Stimulated activated CD4-positive, alpha-beta T cell treated with anti-CD3 and anti-CD28 coated beads, TNF-alpha, amount 100 ng/mL, for 1 hour (primary cell): ENCODE measurements at places on chromosomes 12 and 14.

DNA sequence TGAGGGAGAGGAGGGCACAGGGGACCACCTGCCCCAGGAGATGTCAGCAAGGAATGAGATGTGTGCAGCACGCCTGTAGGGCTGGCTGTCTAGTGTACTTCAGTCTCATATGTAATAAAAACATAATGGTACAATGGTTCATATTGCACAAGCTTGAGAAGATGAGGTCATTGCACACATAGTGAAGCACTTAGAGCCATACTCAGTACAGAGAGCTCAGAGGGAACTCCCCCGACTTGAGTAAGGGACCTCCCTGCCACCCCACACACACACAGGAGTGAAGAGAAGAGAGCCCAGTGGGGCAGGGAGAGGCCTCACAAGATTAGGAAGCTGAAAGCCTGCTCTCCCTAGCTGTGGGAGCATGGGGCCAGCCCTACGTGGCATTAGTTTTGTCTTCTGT, 61.5 kb downstream of the SLC6A12 start:
- no peak for DNase-seq

DNA sequence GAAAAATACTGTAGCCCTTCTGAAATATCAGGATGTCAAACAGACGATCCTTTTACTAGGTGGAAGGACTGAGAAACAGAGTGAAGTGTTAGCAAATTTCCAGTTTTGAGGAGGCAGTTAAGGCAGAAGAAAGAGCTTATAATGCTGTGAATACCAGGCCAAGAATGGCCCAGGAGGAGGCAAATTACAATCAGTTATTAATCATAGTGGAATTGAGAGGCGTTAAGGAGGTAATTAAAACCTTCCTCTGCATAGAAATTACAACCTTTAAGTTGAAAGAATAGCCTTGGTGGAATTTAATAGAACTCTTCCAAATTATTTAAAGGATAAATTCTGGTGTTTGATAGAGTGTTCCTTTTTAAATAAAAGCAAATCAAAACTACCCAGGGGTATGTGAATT, 590.9 kb upstream of the SEL1L start:
- DNase-seq: no peak

- no peak for DNase-seq
Measured at GRCh38 chr12:559906-560455, 100.2 kb downstream of the B4GALNT3 start.

GRCh38 chr12:115763376-115763775, 514.1 kb downstream of the MED13L start:
- DNase-seq: no peak

DNA sequence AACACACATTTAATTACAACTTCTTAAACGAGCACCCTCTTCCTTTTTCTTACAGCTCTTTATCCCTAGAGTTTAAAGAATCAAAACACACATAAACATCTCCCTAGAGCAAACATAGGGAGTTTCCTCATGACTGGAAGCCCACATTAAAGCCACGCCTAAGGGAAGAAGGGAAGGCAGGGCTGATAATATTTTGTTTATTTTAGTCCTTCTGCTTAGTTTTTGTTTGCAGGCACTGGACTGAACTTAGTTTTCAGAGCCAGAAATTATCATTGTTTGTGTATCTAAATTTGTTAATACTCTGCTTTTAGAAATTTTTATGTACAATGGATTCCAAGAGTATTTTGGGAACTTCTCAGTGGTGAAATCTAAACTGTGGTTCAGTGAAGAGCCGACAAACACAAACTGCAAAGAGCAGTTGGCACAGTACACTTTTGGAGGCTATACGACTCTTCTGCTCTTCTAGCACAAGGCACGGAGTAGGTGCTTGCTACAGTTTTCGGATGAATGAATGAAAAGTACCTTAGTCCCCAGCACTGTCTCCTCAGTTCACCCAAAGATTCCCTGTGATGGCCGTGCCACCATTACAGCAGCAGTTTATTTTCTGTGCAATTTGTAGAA, 17.6 kb upstream of the AMIGO2 start:
- no peak for DNase-seq

- no peak for DNase-seq
Measured at GRCh38 chr14:21185491-21185890, 29.6 kb upstream of the OR5AU1 start.

DNA sequence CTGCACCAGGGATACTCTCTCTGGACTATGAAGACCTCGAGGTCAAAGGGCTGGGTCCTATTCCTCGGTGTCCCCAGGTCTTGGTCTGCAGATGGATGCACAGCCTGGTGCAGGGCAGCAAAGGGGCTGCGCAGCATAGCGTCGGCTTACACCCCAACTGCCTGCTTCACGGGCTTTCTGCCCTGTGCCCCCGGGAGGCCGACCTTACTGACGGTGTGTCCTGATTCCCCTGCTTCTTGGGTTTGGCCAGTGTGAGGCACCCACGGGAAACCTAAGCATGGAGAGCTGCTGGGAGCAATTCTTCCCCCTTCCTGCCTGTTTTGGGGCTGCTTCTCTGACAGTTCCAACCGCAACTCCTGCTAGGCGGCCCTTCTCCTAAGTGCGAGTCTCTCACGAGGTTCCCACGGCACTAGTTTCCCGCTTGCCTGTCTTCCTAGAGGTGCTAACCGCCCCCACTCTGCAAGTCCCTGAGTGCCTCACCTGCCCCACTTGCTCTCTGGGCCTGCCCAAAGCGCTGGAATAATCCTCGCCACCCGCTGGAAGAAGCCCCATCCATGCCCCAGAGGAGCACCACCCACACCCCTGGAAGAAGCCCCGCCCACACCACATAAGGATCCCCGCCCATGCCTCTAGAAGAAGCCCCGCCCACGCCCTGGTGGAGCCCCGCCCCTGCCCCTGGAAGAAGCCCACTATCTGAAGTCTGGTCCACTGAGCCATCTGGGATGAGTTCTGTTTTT, 54.0 kb downstream of the PRIMA1 start:
- DNase-seq: no peak

- DNase-seq: no peak
Measured at GRCh38 chr14:94681300-94682060, 69.3 kb downstream of the SERPINA3 start.

- no peak for DNase-seq
Measured at GRCh38 chr14:33294419-33294818, 355.7 kb downstream of the NPAS3 start.

DNA sequence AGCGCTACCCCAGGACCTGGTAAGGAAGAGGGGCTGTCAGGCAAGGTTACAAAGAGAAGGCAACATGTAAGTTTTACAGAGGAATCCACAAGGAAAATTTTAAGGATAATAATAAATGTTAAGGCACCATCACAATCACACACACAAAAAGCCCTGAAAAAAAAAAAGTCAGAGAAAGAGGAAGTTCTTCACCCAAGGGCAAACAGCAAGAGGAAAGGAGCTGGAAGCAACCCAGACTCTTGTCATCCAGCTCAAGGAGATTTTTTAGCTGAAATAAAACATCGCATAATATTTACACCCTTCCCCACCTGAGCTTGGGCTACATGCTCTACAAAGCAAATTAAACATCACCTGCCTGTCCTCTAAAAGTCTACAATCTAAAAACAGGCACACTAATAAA, 9.5 kb downstream of the SPTB start:
- DNase-seq: no peak

- DNase-seq: no peak
Measured at GRCh38 chr12:131035245-131035681, 81.6 kb downstream of the ADGRD1 start.

DNA sequence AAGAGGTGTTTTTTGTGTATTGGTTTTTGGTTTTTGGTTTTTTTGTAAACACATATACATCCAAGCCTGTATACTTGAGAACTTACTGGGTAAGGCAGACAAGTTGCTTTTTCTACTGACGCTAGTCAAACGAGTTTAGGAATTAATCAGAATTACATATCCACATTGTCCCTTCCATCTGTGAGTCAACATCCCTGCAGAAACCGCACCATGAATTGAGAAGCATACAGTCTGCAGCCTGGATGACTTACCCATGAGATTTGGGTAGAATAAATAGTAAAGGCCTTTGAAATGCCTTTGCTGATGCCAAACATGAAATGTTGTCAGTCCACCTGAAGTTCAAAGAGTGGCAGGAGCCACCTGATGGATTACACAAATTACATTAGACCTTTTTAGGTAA, 21.4 kb upstream of the C12orf42 start:
- DNase-seq: no peak

- peak; percentile 28 for DNase-seq
Measured at GRCh38 chr12:94109160-94109559, 39.2 kb upstream of the PLXNC1 start.

DNA sequence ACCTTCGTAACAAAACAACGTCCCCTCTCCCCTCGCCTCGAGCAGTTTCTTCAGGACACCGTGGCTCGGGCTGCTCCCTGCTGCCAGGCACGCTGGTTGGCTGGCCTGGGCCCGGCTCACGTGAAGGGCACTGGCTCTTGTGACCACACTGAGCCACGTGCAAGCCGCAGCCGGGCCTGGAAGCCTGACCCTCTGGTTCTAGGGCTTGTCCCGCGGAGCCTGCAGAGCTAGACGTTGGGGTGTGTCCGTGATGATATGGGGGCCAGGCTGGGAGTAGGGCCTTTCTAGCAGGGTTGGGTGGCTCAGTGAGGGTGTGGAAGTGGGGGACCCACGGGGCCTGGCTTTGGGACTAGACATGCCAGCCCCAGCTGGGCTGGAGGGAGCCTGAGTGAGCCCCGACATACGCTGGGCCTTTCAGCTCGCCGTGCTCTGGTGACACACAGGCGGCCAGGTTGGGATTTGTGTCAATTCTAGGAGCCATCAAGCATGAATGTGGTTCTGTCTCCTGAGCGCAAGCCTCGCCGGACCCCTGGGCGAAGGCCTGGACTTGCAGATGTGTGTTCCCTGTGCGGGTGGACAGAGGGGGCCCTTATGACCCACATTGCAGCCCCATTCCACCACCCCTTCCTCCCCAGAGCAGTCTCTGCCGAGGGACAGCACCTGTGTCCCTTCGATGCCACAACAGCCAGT, 13.6 kb upstream of the AMN start:
- no peak for DNase-seq

GRCh38 chr12:9349888-9350885, 142.0 kb upstream of the PZP start:
- no peak for DNase-seq

DNA sequence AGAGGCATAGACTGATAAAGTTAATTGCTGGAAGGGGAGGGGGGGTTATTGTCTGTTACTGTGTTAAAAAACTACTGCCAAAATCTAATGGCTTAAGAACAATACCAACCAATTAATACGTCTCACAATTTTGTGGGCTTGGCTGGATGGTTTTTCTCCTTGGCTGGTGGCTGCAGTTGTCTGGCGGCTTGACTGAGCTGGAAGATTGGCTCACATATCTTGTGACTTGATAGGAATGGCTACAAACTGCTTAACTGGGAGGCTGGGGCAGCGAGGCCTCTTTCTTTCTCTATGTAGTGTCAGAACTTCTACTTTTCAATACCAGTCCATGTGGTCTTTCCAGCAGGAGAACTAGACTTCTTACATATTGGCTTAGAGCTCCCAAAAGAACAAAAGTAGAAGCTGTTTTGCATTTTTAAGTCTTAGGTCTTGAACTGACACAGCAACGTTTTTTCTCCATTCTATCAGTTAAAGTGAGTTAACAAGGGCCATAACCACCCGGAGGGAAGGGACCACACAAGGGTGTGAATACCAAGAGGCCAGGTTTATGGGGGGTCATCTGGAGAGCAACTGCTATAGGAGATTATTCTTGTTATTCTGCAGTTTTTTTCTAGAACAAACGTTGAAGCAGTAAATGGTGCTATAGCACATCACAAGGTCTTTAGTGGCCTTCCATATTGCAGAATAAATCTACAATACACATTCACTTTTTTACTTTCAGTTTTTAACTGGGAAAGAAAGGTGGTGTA, 46.9 kb downstream of the ZDHHC17 start:
- no peak for DNase-seq

DNA sequence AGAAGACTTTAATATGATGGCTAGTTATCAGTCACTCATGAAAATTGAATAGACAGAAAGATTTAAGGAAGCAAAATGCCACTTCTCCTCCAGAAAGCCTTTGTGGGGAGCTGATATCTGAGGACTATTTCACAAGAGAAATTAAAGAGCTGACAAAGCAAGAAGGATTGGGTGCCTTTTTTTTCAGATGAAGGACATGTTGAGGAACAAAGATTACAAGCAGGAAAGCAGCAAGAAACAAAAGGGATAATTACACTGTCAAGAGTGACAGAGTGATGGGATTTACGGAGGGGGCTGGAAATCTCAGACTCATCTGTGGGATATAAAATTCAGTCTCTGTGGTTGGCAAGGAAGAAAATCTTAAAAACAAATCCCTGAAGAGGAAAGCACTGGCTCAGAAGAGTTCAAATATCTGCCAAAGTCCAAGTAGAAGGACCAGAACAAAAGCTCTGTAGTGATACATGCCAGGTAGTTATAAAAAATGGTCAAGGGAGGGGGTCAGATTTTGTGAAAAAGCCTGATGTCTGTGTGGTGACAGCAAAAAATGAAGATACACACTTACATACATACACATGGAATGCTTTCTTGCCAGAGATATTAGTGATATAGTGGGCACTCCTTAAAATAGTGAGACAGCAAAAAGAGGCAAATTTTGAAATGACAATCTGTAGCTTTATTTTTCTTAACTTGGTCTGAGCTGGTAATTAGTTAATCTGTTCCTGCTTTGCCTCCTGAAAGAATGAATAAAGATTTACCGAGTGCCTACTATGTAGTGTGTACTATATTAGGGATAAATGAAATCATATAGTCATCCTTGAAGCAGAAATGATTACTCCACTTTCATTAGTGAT, 62.9 kb downstream of the EPS8 start:
- DNase-seq: no peak

DNA sequence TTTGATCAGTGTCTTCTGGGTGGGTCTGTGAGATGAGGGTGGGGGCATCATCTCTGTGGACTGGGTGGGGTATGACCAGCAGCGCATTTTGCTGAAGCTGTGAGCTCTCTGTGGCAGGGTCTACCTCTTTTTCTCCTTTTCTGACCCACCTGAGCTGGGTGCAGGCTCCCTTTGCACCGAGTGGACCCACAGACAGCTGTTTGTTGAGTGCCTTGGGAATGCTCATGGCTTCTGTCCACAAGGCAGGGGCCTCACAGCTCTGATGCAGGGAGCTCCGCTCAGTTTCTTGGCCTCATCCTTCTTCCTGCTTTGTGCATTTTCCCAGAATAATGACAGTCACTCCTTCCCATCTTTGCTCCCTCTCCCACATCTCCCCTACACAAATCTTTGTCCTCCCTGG, 380.6 kb downstream of the DPF3 start:
- DNase-seq: no peak

DNA sequence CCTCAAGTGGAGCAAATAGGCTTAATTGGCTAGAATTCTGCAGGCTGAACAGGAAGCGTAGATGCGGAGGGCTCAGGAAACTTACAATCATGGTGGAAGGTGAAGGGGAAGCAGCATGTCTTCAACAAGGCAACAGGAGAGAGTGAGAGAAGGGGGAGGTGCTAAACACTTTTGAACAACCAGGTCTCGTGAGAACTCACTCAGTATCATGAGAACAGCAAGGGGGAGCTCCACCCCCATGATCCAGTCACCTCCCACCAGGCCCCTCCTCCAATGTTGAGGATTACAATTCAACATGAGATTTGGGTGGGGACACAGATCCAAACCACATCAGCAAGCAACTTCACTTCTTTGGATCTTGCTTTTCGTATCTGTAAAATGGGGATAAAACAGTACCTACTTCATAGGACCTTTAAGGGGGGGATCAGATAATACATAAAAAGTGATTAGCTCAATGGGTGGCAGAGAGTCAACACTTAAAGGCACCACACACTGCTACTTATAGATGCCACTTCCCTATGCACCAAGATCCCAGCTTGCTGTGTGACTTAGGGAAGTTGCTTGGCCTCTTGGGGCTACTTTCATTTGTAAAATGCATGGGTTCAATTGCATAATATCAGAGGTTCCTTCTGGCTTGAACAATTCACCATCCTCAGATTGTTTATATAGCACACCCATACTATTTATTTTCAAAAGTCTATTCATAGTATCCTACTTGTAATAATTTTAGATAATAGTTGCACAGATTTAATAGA, 184.8 kb upstream of the RPH3A start:
- no peak for DNase-seq
